ENCODE measurements at places on chromosomes 5 and 9.

GRCh38 chr5:92552206-92553160 lies 1028.5 kb downstream of the NR2F1-AS1 start:
- no peaks in the 10 kb centered on the region for H3K36me3 ChIP-seq
- H3K27me3 ChIP-seq = no peaks in the 10 kb centered on the region
- no peak overlapping the region for H3K27ac ChIP-seq

DNA sequence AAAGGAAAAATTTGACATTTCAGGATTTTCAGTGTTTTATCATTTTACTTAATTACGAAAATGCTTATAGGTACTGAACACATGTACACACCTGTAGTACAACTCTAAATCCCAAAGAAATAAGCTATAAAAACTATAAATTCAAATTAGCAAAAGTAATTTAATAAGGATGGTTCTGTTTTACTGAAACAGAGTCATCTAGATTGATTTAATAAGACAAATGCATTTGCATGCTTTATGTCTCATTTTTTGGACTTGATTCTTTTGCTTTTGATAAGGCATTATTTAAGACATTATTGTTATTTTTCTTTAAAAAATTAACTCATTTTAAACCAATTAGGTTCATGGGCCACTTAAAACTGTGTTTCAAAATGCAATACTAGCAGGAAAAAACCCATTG lies 201.2 kb downstream of the PIK3R1 start:
- H3K36me3 ChIP-seq = no peaks in the 10 kb centered on the region
- no peak overlapping the region for H3K27ac ChIP-seq
- H3K27me3 ChIP-seq = no peaks in the 10 kb centered on the region
- peaks cover 41% of the 10 kb centered on the region for H3K4me1 ChIP-seq
- DNase-seq = no peak
- no peak overlapping the region for H3K4me3 ChIP-seq

GRCh38 chr5:8239646-8240045 lies 370.7 kb downstream of the MTRR start:
- H3K27me3 ChIP-seq = no peaks in the 10 kb centered on the region
- no peaks in the 10 kb centered on the region for H3K36me3 ChIP-seq
- H3K27ac ChIP-seq = no peak overlapping the region
- peaks cover 6% of the 10 kb centered on the region for H3K4me1 ChIP-seq
- no peak for DNase-seq
- H3K4me3 ChIP-seq = no peak overlapping the region

DNA sequence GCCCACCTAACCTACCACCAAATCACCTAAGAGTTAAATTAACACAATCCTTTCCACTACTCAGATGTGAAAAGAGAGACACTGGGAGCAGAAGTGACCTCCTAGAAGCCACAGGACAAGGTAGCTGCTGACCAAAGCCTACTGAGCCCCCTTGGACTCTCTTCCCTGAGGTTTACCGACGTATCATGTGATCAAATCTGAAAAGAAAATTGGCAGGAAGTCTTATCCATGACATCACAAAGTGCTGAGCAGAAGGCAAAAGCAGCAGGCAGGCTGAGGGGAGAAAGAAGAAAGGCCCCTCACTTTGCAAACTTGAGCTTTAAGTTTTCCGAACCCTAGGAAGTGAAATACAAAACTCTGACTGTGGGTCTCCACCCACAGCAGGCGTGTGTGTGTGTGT lies 11.1 kb downstream of the PRELID2 start:
- peaks cover 4% of the 10 kb centered on the region for H3K4me1 ChIP-seq
- H3K27me3 ChIP-seq = no peaks in the 10 kb centered on the region
- H3K4me3 ChIP-seq = no peak overlapping the region

- H3K4me1 ChIP-seq = peaks cover 18% of the 10 kb centered on the region
- H3K4me3 ChIP-seq = no peak overlapping the region
- H3K36me3 ChIP-seq = no peaks in the 10 kb centered on the region
- DNase-seq = no peak
- H3K27me3 ChIP-seq = no peaks in the 10 kb centered on the region
Measured at GRCh38 chr9:114237781-114238180, 82.4 kb downstream of the COL27A1 start.

- DNase-seq = no peak
- no peaks in the 10 kb centered on the region for H3K36me3 ChIP-seq
- no peak overlapping the region for H3K4me3 ChIP-seq
- no peaks in the 10 kb centered on the region for H3K4me1 ChIP-seq
- no peaks in the 10 kb centered on the region for H3K27me3 ChIP-seq
- no peak overlapping the region for H3K27ac ChIP-seq
Measured at GRCh38 chr9:5485378-5486085, 24.8 kb upstream of the PDCD1LG2 start.

DNA sequence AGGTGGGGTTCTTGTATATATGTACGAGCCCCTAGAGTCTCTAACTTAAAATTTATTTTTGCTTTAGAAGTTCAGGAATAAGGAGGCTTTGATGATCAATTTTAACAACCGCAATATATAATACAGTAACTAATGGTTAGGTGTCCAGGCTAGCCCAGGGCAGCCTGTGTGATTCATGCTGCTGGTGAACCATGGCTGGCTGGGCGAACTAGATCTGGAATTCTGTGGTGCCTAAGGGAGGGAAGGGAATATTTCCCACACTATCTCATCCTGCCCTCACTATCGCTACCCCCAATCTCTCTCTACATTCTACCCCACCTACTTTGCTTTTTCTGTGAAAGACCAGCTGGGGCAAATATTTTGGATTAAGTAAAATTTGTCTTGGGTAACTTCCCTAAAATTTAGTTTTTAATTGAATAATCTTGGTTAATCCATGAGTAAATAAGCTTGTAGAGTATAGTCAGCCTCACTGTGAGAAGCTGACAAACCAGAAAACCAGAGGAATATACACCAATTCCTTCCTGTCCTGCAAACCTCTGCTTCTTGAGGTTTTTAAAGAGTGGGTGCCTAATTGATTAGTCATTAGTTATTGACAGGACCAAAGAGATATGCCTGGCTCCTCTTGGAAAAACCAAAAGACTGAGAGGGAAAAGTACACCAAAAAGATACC lies 115.1 kb upstream of the CCDC152 start:
- no peaks in the 10 kb centered on the region for H3K36me3 ChIP-seq
- DNase-seq = no peak
- H3K4me3 ChIP-seq = no peak overlapping the region

GRCh38 chr5:136073714-136074529 lies 45.1 kb downstream of the TGFBI start:
- H3K36me3 ChIP-seq = no peaks in the 10 kb centered on the region
- no peak overlapping the region for H3K27ac ChIP-seq
- no peak for DNase-seq
- no peaks in the 10 kb centered on the region for H3K4me1 ChIP-seq
- H3K27me3 ChIP-seq = peaks cover 10% of the 10 kb centered on the region
- H3K4me3 ChIP-seq = no peak overlapping the region

- no peaks in the 10 kb centered on the region for H3K4me1 ChIP-seq
- H3K36me3 ChIP-seq = no peaks in the 10 kb centered on the region
Measured at GRCh38 chr5:115396081-115396480, 99.6 kb upstream of the CCDC112 start.

GRCh38 chr9:7436754-7437153 lies 362.8 kb downstream of the DMAC1 start:
- H3K4me3 ChIP-seq = no peak overlapping the region
- no peak for DNase-seq
- H3K27me3 ChIP-seq = no peaks in the 10 kb centered on the region
- no peak overlapping the region for H3K27ac ChIP-seq
- H3K4me1 ChIP-seq = no peaks in the 10 kb centered on the region

DNA sequence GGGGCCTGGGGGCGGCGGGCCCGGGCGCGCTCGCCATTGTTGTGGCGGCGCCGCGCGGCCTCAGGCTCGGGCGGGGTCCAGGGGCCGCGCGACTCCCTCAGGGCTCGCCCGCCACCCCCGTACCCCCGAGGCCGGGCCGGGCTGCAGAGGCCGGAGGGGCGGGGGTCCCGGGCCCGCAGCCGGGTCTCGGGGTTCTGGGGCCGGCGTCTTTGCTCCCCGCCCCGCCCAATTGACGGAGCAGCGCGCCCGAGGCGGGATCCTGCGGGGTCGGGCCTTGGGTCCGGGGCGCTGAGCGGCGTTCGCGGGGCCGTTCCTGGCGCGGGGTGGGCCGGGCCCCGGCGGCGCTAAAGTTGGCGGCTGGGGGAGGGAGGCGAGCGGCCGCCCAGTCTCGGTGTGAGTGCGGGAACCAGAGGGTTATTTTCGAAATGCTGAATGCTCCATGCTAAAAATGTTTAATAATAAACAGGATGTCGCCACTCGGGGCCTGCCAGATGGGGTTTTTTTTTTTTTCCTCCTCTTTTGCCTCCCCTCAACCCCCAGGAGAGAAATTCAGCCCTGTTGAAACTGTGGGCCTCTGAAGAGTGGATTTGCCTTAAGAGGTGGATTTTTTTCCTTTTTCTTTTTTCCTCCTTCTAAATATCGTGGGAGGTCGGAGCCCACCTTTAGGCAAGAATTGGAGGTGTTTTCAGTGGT lies 724 bp downstream of the PRRC2B start:
- no peaks in the 10 kb centered on the region for H3K27me3 ChIP-seq
- no peak for DNase-seq
- H3K4me1 ChIP-seq = peaks cover 61% of the 10 kb centered on the region

DNA sequence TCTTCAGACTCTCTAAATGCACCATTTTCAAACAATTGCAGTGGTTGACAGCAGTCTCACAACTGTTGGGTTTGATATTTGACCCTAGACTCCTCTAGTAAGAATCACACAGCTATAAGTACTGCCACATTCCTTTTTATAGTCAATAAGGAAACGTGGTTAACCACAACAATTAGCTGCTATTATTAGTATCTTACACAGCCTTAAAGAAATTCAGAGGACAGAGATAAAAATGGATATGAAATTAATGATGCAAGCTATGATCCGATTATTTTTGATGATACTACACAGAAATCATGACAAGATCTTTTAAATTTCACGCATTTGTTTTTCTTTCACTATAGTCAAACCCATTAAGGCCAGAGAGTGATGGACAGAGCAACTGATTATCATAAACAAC lies 288.6 kb upstream of the C9orf72 start:
- no peaks in the 10 kb centered on the region for H3K27me3 ChIP-seq
- DNase-seq = no peak
- H3K4me3 ChIP-seq = no peak overlapping the region
- no peaks in the 10 kb centered on the region for H3K36me3 ChIP-seq

- peaks cover 9% of the 10 kb centered on the region for H3K4me1 ChIP-seq
- DNase-seq = no peak
- no peak overlapping the region for H3K4me3 ChIP-seq
- peaks cover 2% of the 10 kb centered on the region for H3K27me3 ChIP-seq
Measured at GRCh38 chr9:131335368-131335755, 45.8 kb downstream of the PLPP7 start.

DNA sequence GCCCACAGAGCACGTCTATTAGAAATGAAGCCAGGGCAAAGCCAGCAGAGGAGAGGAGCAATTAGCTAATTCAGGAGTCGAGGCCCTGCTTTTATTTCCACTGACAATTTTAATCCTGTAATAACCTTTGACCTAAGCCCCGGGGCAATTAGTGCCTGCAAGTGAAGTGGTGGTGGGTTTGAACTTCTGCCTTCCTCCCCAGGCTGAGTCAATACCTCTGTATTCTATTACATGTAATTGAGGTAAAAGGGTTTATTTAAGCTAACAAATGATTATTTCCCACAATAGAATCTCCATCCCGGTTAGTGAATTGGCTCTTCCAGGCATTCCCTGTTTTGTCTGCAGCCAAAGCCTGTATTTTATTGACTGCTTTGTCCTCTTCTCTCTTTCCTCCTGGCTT lies 49.9 kb downstream of the FGF18 start:
- H3K4me1 ChIP-seq = peaks cover 21% of the 10 kb centered on the region
- H3K4me3 ChIP-seq = no peak overlapping the region
- H3K27ac ChIP-seq = peak overlapping the region; percentile 69
- no peaks in the 10 kb centered on the region for H3K36me3 ChIP-seq
- H3K27me3 ChIP-seq = no peaks in the 10 kb centered on the region
- no peak for DNase-seq

DNA sequence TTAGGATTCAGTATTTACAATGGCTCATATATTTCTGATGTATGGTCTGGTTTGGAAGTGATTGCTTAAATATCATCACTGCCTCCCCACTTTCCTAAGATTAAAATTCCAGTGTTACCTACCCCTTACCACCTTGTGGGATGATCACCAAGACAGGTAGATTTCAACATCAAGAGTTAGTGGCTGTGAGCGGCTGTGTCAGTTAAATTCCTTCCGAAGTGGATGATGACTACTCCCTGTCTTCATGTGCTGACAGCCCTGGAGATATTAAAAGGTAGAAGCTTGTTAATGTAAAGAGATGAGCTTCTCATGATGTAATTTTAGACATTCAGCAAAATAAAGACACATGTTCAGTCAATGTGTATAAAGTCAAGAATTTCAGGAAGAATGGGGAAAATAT lies 4.2 kb downstream of the ITGA2 start:
- H3K27ac ChIP-seq = no peak overlapping the region
- H3K36me3 ChIP-seq = no peaks in the 10 kb centered on the region
- peaks cover 59% of the 10 kb centered on the region for H3K27me3 ChIP-seq
- peaks cover 12% of the 10 kb centered on the region for H3K4me1 ChIP-seq

- no peak for DNase-seq
- H3K4me1 ChIP-seq = peaks cover 7% of the 10 kb centered on the region
- no peaks in the 10 kb centered on the region for H3K36me3 ChIP-seq
- H3K27ac ChIP-seq = no peak overlapping the region
- H3K27me3 ChIP-seq = no peaks in the 10 kb centered on the region
Measured at GRCh38 chr9:107749787-107750444, 260.3 kb upstream of the KLF4 start.

- H3K27me3 ChIP-seq = no peaks in the 10 kb centered on the region
- H3K36me3 ChIP-seq = no peaks in the 10 kb centered on the region
- peaks cover 8% of the 10 kb centered on the region for H3K4me1 ChIP-seq
- no peak for DNase-seq
Measured at GRCh38 chr9:94692601-94693000, 33.9 kb upstream of the AOPEP start.
